Pericardium fibroblast (primary cell): ENCODE measurements at places on chromosomes 5 and 9. TPM values are rescaled to one million over a fixed set of nuclear protein-coding genes. Genes with fewer than 3 reads are reported as not detected.

PCDHGB4 gene
- total RNA-seq, result 11.6 and 12.8 TPM in 2 replicates

ARL14EPL gene
- not detected in 2 replicates for total RNA-seq

SPARC gene
- total RNA-seq, result 4,412 and 6,097 TPM in 2 replicates

SLC34A3 gene
- not detected in 2 replicates for total RNA-seq

IRX4 gene
- 1.4 TPM in 1 of 2 replicates, not detected in the other for total RNA-seq
